ENCODE measurements at places on chromosomes 4 and X. TPM values are rescaled to one million over a fixed set of nuclear protein-coding genes. Genes with fewer than 3 reads are reported as not detected.

Gene HSFX2
- total RNA-seq, result not detected

Gene TEX13C
- not detected for total RNA-seq

Gene WDR17
- total RNA-seq, result 0.48 TPM

Gene ABCG2
- total RNA-seq, result 0.46 TPM

Gene LNX1
- total RNA-seq, result 4.8 TPM

Gene NSDHL
- 9.3 TPM for total RNA-seq

Gene VCX2
- not detected for total RNA-seq

Gene UGT2B11
- total RNA-seq, result not detected

Gene FGA
- total RNA-seq, result not detected

Gene BGN
- total RNA-seq, result 27.0 TPM

Gene TENM3
- total RNA-seq, result 11.6 TPM

Gene SLC49A3
- 1.7 TPM for total RNA-seq

Gene CLDN22
- not detected for total RNA-seq

Gene HMX1
- not detected for total RNA-seq

Gene DRP2
- 0.06 TPM for total RNA-seq

Gene ETDB
- not detected for total RNA-seq

Gene LIAS
- total RNA-seq, result 18.0 TPM

Gene SHISA3
- total RNA-seq, result 0.36 TPM

Gene SHROOM4
- total RNA-seq, result 5.6 TPM

Gene L1CAM
- 0.22 TPM for total RNA-seq

Gene MAGEB17
- not detected for total RNA-seq

Gene FRG2
- total RNA-seq, result not detected

Gene CENPVL1
- total RNA-seq, result not detected

Gene RAB39B
- not detected for total RNA-seq

Gene HMGN5
- 1.7 TPM for total RNA-seq

Gene NPY1R
- 0.69 TPM for total RNA-seq

Gene KLHL4
- total RNA-seq, result 0.22 TPM

Gene CASP6
- total RNA-seq, result 2.7 TPM

Gene PABPC4L
- 0.47 TPM for total RNA-seq

Gene SULT1E1
- not detected for total RNA-seq

Gene RTL9
- total RNA-seq, result 0.64 TPM

Data from psoas muscle (tissue), 8 donors.